Stimulated activated CD4-positive, alpha-beta T cell treated with anti-CD3 and anti-CD28 coated beads, TNF-alpha, amount 100 ng/mL, for 24 hours (primary cell): ENCODE measurements at places on chromosomes 2 and 18.

GRCh38 chr2:177678939-177679338 lies 286.4 kb downstream of the AGPS start:
- DNase-seq, result no peak

DNA sequence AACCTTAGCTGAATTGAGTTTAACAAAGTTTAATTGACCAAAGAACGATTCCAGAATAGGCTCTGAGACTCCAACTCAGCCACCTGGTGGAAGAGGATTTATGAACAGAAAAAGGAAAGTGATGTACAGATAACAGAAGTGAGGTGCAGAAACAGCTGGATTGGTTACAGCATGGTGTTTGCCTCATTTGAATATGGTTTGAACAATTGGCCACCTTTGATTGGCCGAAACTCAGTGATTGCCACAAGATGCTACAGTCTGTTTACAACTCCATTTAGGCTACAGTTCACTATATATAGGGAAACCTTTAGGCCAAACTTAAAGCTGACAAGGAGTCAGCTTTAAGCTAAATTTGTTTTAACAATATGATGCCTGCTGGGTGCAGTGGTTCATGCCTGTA lies 28.1 kb upstream of the SLC35G4 start:
- DNase-seq, result no peak

- DNase-seq, result no peak
These were observed 84.4 kb downstream of the SESTD1 start for GRCh38 chr2:179180242-179180641.

GRCh38 chr2:40102447-40102846 lies 323.4 kb upstream of the THUMPD2 start:
- DNase-seq, result no peak

GRCh38 chr2:129319422-129319717 lies 660.1 kb upstream of the RAB6C start:
- no peak for DNase-seq

DNA sequence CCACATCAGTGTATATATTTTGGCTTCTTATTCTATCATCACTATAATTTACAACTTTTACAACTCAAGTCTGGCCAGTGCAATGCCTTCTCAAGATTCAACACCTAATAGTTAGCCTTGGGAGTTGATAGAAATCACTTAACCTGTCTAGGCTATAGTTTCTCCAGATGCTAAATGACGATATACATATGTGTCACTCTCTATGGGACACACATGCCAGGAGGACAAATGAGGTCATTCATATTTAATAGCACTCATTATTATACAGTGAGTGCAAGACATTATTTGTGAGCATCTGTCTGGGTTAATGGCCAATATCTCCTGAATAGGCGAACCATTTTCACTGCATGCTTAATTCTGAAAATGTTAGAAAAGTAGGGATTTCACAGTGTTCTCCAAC lies 89.8 kb downstream of the ALK start:
- no peak for DNase-seq

DNA sequence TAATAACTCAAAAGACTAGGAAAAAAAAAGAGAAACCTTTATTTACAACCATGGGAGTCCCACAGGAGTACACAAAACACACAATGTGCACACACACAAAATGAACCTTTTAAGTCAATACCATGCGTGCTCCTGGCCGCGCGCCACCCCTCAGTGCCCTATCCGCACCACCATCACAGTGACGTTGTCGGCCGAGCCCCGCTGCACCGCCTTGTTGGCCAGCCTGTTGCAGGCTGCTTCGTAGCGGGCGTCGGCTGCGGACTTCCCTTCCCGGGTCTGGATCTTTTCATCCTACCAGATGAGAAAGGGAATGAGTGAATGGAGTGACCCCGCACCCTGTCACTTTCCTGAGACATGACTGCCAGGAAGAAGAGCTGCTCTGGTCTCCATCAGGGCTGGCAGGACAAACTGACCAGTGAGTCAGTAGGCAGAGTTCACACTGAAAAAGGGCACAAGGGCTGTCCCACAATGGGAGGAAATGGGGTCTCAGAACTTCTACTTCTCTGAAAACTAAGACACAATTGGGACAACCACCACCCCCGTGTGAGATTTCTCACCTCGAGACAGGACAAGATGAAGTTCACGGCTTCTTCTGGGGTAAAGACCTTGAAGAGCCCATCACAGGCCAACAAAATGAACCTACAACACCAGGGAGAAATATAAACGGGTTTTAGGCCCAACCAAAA lies 11.8 kb downstream of the ERFE start:
- DNase-seq, result no peak

DNA sequence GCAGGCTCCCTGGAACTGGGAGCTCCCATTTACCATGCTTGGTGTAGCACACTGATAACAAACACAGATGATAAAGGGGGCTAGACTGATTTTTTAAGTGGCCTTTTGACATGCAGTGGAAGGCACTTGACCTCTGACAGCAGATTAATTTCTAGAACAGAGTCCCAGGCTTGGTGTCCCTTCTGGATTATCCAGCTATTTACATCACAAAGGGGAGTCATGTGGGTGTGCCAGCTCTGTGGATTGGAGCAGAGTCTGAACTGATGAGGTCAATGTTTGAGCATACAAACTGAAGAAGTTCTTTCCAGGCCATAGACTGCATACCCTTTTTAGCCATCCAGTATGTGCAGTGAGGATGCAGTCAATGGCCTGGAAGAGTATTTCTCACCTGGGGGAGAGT lies 31.5 kb upstream of the SIX2 start:
- no peak for DNase-seq

DNA sequence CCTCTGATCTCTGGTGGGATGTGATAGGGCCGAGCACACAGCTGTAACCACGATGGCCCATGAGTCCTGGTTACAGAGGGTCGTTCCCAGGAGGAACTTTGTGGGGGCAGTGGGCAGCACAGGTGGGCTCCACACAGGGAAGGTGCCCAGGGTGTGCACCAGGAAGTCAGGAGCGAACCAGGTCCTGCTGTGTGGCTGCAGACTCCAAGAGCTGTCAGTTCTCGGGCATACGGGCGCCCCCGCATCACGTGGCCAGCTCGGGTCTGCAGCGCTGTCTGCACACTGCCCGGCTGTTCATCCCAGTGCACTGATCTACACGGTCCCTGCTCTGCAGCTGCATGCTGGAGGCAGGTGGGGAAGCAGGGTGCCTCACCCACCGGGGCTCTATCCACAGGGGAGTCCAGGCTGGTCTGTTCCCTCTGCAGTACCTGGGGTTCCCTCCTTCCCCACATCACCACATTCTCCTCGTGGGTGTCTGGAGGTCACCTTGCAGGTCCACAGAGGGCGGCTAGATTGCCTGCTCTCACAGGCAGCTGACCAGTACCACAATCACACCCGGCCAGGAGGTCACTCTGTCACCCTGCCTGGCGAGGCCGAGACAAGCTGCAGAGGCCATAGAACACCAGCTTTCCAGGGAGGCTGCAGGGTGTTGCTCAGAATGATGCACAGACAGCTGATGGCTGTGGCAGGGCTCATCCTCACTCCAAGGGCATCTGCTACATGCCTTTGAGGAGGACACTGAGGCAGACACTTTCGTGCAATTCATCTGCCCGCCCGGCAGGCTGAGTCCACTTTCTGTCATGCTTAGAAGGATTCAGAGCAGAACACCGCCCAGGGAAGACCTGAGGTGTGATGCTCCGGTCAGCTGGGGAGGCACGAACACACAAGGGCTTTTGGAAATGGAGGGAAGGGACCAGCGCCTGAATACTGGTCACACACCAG lies 202.7 kb downstream of the EIPR1 start:
- no peak for DNase-seq

DNA sequence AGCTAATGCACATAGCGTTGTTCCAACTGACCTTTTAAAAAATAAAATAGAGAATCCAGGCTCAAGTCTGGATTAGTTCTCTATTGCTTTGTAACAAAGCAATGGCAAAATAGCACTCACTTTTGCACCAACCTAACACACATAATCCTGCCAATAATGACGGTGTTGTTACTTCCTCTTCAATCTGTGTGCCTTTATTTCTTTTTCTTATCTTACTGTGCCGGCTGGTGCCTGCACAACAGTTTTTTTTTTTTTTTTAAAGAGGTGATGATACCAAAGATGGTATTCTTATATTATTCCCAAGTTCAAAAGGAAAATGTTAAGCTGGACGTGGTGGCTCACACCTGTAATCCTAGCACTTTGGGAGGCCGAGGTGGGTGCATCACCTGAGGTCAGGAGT lies 3.4 kb downstream of the PLB1 start:
- no peak for DNase-seq

GRCh38 chr2:20868377-20868776 lies 45.5 kb upstream of the LDAH start:
- DNase-seq, result peak; percentile 67

DNA sequence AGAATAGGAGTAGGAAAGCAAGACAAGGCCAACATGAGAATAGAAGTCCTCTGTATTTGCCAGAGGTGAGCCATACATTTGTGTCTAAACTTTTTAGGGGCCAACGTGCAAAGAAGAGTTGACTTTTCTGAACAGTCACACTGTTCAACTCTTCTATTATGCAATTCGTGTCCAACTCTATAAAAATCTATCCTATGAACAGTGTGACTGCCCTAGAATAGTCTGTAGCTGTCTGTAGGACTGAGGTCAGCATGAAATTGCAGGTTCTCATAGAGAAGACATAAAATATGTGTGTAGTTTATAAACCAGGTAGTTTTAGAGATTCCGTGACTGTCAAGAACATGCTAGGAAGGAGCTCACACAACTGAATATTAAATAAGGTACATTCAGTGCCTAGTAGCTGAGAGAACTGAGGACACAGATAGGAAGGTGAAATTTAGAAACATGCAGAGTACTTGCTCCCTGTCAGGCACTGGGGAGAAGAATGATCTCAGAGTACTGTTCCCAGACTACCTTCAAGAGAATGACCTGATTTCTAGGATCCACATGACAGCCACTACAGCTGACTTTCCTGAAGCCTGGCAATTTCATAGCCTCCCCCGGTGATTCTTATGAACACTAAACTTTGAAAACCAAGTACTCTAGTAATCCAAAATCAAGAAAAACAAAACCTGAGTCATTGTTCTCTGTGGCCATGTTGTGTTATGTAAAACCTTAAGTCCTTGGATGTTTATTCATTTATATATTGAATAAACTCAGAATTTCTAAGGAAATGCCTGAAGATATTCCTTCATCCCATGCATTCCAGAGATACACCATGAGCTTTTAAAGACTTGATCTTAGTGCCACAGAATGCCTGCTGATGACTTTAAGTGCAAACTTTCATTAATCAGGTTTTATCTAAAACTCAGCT lies 201.5 kb upstream of the BOD1L2 start:
- no peak for DNase-seq

GRCh38 chr2:32119161-32119560 lies 46.5 kb upstream of the SLC30A6 start:
- no peak for DNase-seq

DNA sequence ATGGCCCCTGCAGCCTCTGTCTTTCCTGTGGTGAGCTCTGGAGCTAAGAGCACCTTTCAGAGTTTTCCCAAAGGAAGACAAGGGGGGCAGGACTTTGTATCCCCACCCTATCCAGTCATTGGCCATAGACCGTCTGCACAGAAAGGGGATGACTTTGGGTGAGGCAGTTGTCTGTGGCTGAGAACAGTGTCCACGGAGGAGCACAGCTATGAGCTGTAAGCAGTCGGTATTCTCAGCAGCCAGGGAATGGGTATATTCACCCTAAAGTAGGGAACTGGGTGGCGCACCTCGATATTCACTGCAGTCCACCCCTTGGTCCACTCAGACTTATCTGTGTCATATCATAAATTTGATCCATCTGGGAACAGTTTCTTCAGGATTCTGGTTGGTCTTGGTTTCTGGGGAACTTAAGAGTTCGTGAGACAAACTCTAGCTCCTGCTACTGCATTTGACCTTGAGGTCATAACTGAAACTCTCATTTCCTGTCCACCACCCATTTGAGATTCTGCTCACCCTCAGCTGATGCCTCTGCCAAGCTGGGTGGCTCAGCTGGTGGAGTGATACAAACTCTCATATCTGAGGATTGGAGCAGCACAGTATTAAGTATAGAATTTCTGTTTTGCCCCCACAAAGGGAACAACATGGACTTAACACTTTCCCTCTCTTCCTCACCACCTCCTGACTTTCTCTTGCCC lies 45.2 kb upstream of the SCG2 start:
- DNase-seq, result no peak

DNA sequence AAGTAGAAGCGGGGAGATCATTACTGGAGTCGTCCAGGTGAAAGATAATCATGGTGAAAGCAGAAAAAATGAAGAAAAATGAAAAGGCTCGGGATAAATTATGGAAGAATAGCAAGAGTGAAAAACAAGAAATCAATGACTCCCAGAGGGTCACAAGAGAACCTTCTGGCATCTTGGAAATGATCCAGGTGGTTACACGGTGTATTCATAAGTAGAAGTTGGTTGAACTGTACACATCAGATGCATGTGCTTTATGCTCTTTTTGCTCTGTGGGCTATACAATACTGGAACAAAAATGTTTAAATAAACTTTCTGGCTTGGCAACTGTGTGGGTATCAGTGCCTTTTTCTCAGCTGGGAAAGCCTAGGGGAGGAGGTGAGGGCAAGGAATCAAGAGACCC lies 348.9 kb downstream of the RND3 start:
- no peak for DNase-seq

DNA sequence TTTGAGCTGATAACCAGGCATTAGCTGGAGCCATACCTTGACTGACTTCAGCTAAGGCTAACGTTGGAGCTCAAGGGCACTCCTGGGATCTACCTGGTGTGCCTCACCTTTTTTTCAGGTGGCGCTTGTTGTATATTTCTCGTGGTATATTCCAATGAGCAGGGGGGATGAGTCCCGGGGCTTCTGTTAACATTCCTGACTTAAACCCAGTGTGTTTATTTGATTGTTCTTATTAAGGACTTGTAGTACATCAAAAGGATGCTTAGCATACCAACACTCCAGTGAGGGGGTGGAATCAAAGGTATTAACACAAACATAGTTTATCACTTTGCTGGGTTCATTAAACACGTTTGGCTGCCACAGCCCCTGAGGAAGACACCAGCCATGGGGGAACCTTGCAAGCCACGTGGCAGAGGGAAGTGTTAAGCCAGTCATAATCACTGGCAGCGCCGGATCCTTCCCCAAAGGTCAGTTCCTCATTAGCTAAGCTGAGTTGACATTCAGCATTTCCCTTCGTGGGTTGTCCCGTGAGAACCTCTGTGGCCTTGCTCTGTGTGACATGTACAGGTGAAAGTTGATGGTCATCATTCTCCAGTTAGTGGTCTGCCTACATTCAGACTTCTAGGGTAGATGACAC lies 119.5 kb upstream of the MCFD2 start:
- no peak for DNase-seq

- no peak for DNase-seq
These were observed 34.7 kb downstream of the MAP4K4 start for GRCh38 chr2:101732199-101732598.

- DNase-seq, result peak; percentile 47
These were observed 35.4 kb downstream of the INPP4A start for GRCh38 chr2:98479959-98480524.

GRCh38 chr18:10687161-10687925 lies 161.5 kb downstream of the NAPG start:
- no peak for DNase-seq

DNA sequence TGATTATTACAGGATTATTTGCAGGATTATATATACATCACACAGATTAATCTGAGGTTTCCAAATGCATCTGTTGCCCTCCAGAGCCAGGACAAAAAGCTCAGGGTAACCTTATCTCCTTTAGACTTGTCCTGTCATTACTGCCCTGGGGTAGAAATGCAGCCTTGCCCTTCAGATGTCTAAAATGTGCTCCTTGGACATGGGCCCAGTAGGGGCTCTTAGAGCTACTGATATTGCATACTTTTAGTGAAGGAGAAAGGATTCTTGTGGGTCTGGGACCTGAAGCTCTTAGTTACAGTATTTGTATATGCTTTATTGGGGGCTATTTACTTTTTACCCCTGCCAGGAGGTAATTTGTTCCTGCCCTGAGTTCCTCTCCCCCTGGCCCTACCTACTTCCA lies 56.1 kb downstream of the PRKRA start:
- DNase-seq, result no peak
